ENCODE measurements at places on chromosomes 5 and 9.
A peak's percentile ranks its signal among the peaks of the same experiment; 100 is the strongest.

DNA sequence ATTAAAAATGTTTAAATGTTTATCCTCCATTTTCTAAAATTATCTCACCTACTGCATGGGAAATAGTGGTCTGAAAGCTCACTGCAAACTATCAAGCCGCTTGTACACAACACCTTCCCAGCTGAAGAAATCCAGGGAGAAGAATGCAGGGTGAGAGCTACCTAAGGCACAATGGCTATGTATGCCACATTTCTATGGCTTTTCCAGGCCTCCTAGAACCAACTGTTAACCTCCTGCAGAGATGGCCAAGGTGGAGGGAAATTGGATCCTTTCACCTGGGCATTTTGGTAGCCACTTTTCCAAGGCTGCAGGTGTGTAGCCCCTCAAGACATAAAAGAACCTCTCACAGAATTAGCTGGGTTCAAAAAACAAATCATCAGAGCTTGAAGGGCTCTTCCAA lies 286.4 kb downstream of the EBF1 start:
- DNase-seq = no peak

GRCh38 chr5:167180906-167181305 lies 1110.5 kb upstream of the WWC1 start:
- no peak for DNase-seq

GRCh38 chr5:177067503-177067902 lies 19.2 kb upstream of the FGFR4 start:
- DNase-seq = no peak

- no peak for DNase-seq
Observed at GRCh38 chr9:73157811-73158210, 6.1 kb downstream of the ANXA1 start.

DNA sequence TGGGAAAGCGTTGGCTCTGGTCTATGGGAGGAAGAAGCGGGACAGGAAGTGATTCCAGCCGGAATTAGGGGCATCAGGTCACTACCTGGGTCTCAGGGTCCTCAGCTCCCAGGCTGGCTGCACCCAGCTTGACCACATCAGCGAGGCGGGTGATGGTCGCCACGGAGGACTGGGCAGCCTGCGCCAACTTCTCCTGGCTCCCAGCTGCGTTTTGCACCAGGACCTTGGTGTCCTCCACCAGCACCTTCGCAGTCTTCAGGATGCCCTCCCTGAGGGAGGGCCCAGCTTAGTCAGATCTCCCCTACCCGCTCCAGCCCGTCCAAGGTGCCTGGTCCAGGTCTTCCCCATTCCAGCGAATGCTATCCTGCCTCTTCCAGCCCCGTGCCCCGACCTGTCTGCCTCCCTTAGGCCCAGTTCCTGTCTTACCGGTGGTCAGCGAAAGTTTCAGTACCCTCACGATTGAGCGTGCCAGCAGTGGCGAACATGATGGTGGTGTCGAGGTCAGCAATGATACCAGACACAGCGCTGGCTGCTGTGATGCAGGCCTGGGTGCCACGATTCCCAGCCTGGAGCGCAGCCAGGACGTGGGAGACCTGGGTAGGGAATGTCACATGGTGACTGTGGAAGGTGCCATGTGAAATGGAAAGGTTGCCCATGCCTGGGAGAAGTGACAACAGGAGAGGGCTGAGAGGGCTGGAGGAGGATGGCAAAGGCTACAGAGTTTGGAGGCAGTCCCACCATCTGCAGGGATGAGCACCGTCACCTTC lies 14.4 kb upstream of the TPM2 start:
- DNase-seq = no peak

DNA sequence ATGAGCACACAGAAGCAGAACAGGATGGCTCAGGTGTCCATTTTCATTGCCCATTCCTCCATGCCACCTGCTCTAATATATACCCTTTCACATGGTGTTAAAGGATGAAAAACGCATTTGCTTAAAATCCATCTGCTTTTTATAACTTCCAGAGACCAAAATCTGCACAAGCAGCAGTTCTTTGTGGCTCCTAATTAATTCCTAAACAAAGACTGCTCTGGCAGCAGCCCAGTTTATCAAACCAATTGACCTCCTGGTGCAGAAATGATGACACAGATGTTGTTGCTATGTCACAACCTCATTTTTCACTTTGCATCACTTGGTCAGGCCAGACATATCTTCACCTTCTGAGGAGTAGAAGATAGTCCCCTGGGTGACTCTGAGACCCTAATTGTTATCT lies 141.2 kb downstream of the ASTN2 start:
- DNase-seq = no peak

- no peak for DNase-seq
Observed at GRCh38 chr9:34716711-34717110, 6.8 kb upstream of the CCL21 start.

DNA sequence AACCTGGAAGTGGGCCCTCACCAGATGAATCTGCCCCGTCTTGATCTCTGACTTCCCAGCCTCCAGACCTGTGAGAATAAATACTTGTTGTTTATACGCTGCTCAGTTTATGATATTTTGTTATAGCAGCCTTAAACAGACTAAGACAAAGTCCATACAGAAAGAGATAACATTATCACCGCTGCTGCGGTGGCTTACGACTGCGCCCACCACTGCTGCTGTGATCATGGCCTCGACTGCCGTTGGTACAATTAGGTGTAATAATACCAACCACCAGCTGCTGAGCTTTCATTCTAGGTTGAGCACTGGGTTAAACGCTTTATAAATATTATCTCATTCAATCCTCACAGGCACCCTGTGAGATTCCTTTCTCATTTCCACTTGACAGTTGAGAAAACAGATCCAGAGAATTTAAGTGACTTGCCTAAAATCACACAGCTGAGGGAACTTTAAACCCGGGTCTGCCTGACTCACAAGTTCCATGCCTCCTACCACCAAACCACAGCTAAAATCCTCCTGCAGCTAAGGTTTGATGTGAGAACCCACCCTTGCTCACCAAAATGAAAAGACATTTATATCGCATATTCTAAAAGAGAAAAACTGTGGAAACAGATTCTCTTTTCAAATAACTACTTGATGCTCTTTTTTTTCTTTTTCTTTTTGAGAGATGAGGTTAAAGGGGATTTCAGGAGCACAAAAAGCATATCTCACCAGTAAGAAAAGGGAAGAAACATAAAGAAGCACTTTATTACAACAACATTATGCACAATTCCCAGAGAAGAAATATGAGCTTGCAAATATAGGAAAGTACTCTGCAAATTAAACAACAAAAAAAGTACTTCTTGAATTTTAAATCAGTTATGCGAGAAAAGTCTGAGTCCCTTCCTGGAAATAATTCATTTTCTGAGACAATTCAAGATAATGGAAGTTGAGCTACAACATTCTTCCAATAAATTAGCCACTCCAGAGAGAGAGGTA lies 23.9 kb downstream of the GOLM1 start:
- no peak for DNase-seq

DNA sequence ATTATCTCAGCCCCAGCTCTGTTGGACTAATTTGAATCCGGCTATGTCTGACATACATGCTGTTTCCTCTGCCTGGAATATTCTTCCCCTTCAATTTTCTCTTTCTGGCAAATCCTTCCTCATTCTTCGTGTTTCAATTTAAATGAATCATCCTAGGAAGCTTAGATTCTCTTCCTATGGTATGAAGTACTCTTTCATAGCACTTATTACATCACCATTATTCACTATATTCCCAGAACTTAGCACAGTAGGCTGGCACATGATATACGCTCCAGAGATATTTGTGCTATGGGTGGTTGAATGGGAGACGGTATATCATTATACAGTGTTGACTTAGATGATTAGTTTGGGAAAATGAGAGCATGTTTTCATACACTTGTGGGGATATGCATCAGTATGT lies 91.0 kb upstream of the JAK2 start:
- DNase-seq = no peak

GRCh38 chr9:104883169-104883568 lies 44.8 kb downstream of the ABCA1 start:
- no peak for DNase-seq

GRCh38 chr5:31889001-31889561 lies 250.2 kb downstream of the PDZD2 start:
- DNase-seq = no peak

DNA sequence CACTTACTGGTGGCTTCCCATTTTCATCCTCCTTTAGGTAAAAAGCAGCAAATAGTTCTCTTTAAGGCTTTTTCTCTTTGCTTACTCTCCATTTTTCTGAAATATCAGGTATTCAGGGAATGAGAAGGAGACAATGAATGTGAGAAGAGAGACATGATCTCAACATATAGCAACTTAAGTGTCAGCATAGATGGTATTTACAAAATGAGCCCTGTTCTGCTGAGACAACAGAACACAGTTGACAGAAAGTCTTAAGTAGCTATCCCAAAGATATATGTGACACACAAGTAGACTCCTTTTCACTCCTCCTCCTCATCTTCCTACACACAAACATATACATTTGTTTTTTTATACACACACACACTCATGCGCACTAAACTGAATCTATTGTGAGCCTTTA lies 649.3 kb upstream of the WWC1 start:
- DNase-seq = no peak

- DNase-seq = no peak
Observed at GRCh38 chr9:71683598-71684235, 84.6 kb downstream of the CEMIP2 start.

DNA sequence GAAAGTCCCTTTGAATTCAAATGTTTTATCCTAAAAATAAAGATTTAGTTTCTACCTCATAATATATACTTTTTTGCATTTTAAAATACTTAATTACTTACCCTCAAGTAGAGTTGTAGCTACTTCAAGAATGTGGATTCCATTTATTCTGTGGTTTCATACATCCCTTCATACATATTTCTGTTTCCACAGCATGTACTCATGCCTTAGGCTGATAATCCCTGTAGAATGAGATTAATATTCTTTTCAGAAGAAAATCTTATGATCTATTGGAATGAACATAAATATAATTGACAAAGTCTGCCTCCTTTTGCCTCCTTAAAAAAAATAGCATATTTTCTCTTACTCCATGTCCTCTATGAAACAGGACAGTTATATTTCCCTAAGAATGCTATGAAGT lies 465.7 kb downstream of the DTWD2 start:
- no peak for DNase-seq

DNA sequence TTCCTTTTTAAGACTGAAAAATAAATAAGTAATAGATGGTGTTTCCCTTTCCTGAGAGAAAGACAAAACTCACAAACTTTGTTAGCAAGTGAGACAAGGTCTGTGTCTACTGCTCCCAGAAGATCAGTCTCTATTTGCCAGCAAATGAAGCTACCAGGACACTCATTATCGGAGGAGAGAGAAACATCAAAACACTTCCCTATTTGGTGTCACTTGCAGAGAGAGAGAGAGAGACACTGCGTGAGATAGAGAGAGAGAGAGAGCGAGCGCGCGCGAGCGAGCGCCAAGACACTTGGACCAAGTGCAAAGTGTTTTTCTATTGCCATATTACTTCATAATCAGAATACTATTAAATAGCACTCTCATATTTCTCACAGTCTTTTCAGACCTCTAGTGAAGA lies 142.7 kb downstream of the KCNN2 start:
- DNase-seq = no peak

- DNase-seq = no peak
Observed at GRCh38 chr5:77145666-77146065, 58.6 kb upstream of the ZBED3 start.

- no peak for DNase-seq
Observed at GRCh38 chr9:123640792-123641222, 284.8 kb downstream of the CRB2 start.

DNA sequence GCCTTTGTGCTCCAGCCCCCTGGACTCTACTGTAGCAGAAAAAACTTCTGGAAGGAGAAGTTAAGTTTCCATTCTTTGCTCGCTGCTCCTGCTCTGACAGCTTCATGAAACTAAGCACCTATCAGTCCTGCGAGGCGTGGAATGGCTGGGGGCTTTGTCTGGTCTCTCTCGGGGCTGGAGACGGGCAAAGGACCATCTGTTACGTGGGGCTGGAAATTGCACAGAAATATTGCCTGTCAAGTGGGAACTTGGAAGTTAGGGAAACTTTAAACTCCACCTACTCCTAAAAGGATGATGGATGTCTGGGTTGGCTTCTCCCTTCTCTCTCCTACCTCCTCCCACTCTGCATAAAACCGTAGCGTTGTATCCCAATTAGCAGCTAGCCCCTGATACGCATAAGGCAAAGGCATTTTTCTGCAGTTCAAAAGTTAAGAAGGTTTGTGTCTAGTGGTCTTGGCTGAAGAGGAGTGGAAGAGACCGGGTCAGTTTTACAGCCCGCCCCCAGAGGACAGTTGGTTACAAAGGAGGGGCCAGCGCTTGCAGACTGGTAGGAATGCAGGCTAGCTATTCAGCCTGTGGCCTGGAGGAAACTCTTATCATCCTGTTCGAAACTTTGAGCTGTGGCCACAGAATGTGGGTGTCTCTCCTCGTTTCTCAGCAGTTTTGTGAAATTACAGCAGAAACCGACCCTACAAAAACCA lies 1.3 kb downstream of the FBXL7 start:
- no peak for DNase-seq

GRCh38 chr9:99712214-99712613 lies 109.5 kb upstream of the NR4A3 start:
- no peak for DNase-seq

GRCh38 chr9:133239533-133240090 lies 30.6 kb upstream of the OBP2B start:
- DNase-seq = no peak

GRCh38 chr5:32329395-32329834 lies 16.7 kb upstream of the MTMR12 start:
- DNase-seq = peak; percentile 29

DNA sequence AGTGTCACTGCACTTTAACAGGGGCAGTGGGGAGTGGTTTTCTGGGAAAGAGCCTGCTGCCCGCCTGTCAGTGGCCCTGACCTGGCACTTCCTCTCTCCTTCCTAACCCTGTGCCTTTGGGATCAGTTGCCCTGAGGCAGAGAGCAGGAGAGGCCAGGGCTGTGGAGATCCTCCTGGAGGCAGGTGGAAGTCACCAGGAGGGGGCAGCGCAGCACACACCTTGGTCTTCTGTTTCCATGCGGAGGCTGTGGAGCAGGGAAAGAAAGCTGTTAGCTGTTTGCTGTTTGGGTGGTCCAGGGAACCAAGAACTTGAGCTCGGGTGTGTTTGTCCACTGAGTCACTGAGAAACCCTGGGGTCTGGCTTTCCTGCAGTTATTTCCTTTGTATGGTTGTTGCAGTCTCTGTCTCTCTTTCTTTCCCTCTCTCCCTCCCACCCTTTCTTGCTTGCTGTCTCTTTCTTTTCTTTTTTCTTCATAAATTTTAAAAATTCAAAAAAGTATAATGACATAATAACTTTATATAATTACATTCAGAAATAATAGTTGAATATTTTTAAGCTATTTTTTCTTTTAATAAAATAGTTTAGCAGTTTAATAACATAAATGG lies 28.1 kb downstream of the NTRK2 start:
- no peak for DNase-seq

GRCh38 chr5:893711-894110 lies 1.0 kb downstream of the TRIP13 start:
- DNase-seq = no peak
